ENCODE measurements at places on chromosomes 1 and 21.

- DNase-seq: no peak
Measured at GRCh38 chr1:151364996-151365395, 7.5 kb downstream of the SELENBP1 start.

DNA sequence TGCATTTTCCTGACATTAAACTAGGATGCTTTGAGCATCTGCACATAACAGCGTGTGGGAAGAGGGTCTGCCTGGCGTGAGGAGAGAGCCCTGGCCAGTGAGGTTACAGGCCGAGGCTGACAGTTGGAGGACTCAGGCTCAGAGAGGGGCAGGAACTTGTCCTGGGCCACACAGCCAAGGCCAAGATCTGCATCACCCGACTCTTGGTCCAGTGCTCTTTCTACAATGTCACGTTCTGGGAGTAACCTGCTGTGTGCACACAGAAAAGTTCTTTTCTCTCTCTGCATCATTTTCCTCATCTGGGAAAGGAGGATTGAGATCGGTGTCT, 42.8 kb upstream of the RUNX3 start:
- no peak for DNase-seq

- no peak for DNase-seq
Measured at GRCh38 chr1:58811303-58811702, 27.5 kb upstream of the JUN start.

GRCh38 chr1:205211839-205212536, 486 bp upstream of the DSTYK start:
- DNase-seq: no peak

- no peak for DNase-seq
Measured at GRCh38 chr1:38789498-38790169, 69.9 kb downstream of the RRAGC start.

- DNase-seq: no peak
Measured at GRCh38 chr1:68384872-68385411, 64.8 kb downstream of the RPE65 start.

DNA sequence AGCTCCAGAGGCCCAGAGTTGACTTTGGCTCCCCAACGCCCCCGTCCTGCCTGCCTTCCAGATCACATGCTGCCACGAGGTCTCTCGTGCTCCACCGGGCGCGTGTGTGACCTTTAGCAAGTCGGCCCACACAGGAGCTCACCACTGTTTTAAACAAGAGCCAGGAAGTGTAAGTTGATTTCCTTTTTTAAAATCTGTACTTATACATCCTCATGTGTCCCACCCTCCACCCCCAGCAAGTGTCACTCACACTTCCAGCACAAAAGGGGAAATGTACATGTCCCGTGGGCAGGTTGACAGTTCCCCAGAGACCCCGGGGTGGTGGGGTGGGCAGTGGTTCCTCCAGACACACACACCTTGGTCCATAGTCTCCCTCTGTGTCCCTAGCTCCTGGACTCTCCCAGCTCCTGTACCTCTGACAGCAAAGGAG, 84.4 kb downstream of the STUM start:
- DNase-seq: no peak

GRCh38 chr1:100349246-100349645, 3.1 kb upstream of the CDC14A start:
- DNase-seq: no peak

DNA sequence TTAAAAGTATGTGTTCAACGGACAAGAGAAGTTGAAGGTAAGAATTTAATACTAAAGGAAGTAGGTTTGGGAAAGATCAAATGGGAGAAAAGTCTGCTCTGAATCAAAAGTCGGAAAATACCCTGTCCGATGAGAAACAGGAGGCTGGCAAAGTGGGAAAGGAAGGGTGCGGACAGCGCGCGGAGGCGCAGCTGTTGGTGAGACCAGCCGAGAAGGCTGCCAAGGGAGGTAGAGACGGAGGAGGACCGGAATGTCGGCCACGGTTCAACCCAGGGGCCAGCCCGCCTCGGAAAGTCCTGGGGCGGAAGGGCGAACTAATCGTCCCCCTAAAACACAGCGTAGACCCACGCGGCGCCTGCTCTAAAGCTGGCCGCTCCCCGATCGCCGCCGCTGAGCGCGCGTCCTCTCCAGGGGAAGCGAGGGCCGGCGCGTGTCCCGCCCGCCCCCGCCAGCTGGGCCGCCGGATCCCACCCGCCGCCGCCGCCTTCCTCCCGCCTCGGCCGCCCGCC, 639 bp upstream of the SPATA1 start:
- no peak for DNase-seq

DNA sequence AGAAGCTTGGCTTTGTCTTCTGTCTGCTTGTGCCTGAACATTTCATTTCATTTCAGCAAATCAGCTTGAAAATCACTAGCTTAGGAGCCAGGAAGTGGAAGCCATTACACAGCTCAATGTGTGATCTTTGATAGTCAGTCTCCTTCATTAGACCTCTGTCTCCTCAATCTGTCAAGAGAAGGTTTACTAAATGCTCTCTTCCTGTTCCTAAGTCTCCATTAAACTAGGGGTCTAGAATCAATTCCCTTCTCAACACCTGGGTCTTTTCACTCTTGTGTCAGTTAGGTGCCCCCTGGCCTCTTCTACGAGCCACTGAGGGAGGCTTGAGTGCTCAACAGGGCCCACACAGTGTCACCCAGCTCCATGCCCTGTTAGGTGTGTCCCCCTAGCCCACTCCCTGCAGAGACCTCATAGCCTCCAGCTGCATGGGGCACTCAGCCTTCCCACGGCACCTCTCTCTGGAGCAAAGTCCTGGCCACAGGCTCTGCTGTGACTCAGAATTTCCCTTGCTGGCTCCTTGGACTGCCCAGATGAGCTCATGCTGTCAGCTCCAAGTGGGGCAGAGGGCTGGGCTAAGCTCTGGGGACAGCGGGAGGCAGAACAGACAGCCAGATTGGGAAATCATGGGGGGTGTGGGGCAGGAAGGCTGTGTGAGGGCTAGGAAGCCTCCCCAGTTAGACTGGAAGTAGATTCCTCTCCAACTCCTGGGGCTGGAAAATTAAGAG, 115.7 kb upstream of the IPO9 start:
- peak; percentile 76 for DNase-seq

- DNase-seq: no peak
Measured at GRCh38 chr1:204409836-204410687, 1.6 kb downstream of the PPP1R15B start.

GRCh38 chr1:165603810-165604209, 27.2 kb upstream of the MGST3 start:
- DNase-seq: no peak

- no peak for DNase-seq
Measured at GRCh38 chr1:197444755-197445154, 176.7 kb downstream of the CRB1 start.

DNA sequence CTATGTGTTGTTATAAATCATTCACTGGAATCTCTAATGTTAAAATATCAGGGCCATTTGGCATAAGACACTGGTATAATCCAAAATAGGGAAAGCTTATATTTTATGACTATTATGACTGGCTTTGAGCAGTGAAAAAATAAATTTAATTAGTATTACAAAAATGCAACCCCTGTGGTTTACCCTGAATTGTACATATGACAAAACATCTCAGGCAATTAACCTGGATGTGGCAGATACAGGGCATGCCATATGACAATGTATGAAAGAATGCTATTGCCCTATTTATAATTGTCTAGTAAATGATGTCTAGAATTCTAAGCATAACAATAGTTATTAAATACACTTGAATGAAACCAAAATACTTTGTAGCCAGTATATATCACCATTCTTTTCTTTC, 532.5 kb upstream of the ADGRL4 start:
- DNase-seq: no peak

DNA sequence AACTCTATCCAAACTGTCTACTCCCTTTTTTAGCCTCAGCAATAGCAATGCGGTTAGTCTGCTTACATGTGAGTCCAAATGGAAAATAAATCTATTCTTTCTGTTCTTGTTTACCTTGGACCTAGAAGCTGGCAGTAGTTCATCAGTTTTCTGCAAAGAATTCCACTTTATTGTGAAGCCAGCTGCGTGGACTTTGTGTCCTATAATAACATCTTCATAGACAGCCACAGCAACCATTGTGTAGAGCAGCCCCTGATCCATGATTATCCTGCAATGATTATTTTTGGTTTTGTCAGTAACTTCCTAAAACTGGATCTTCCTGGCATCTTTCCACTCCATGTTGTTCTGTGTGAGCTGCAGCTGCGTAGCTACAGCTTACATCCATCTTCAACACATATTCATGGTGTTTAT, 408.7 kb downstream of the NUF2 start:
- DNase-seq: no peak

GRCh38 chr1:208178091-208178529, 66.1 kb downstream of the PLXNA2 start:
- no peak for DNase-seq

- DNase-seq: no peak
Measured at GRCh38 chr1:2166695-2167094, 27.9 kb downstream of the FAAP20 start.

DNA sequence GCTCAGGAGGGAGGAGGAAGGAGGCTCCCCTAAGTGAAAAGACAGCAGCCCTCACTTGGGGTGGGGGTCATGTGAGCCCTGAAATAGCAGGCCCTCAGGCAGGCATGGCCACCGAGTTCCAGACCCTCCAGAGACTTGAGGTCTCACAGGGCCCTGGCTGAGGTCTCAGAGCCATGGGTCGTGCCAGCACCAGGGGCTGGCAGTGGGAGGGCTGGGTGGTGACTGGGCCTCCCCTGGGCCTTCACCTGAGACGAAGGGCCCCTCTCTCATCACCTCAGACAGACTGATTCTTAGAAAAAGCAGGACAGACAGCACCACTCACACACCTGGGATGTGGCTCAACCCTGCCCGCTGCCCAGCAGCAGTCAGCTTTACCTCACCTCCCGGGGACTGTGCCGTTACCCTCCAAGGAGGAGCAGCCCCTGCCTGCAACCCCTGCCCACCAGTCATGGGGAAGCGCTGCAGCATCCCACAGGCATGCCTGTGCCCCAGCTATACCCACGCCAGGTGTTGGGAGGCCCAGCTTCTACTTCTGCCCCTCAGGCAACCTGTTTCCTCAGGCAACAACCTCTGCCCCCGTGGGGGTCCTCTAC, 42.6 kb upstream of the LRP8 start:
- no peak for DNase-seq

- no peak for DNase-seq
Measured at GRCh38 chr21:25578056-25578961, 29.0 kb downstream of the MRPL39 start.

Data from C1 segment of cervical spinal cord (tissue), 14 donors.